Amniotic stem cell (primary cell): ENCODE measurements at places on chromosomes 7 and 10.

GRCh38 chr7:148175512-148175911, 415.1 kb upstream of the C7orf33 start:
- no peak for DNase-seq

DNA sequence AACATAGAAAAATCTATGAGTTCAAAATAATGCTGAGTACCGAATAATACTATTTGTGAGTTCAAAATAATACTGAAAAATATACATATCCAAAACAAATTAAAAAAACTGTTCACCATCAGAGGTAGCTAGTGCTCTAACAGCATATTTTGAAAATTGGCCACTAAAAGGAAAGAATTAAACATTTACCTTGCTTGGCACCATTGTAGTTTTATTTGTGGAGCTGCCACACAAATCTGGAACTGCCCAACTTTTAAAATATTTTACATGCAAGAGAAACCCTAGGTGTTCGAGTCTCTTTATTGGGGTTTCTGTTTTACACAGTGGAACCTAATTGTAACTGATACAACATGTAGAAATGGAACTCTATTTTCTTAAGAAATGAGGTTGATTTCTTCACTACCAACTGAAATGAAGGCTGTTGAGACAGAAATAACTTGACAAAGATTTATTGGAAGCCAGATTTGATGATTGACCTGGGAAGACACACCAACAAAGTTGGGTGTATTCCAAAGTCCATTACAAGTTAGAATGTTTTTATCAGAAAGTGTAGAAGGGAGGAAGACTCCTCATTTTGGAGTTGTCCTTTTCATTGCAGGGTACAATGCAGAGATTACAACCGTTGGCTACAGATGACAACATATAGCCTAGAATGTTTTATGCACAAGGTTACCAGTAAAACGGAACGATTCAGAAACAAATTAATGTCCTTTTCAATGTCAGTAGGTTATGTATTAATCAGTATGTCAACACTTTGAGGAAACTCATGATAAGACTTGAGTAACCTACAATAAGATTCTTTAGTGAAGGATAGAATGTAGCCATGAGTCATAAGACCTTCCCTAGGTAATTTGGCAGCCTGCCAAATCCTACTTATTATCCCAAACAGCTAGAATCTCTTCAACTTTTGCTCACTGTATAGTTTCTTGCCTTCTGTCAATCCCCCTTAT, 73.8 kb upstream of the PAPSS2 start:
- no peak for DNase-seq

DNA sequence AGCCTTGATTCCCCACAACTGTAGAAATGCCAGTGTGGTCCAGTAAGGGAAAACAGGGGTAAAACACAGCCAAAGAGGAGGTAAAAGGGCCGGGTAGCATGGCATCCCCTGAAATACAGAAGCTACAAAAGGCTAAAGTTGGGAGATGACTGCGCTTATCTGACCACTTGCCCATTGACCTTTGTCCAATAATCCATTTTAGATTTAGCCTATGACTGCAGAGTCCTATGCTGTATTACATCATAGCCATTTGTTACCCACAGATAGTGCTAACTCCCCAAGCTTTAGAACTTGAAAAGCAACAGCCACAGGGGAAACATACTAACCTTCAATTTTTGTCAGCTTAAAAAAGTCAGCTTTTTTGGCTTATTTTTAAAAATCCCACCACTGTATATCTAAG, 26.2 kb downstream of the MTPN start:
- DNase-seq = no peak

- no peak for DNase-seq
Observed at GRCh38 chr7:156470399-156471320, 169.9 kb upstream of the RNF32 start.

DNA sequence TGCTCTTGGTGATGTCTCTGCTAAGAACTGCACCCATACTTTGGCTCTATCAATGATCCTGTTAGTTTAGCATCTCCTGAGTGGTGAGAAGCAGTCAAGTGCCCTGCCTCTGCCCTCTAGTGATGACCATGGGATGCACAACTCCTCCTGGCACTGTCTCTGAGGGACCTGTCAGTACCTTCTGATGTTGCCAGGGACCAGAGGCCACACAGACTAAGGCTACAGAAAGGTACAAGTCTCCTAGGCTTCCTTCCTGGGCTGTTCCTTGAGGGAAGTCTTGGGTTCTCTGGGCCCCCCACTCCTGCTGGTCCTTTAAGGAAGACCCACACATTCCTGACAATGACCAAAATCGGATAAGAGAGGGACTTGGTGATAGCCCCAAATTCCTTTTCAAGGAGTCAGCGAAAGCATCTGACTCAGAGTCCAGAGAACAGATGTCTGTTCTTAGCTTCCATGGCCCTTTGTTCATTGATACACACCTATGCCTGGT, 15.3 kb downstream of the NKX2-3 start:
- no peak for DNase-seq

DNA sequence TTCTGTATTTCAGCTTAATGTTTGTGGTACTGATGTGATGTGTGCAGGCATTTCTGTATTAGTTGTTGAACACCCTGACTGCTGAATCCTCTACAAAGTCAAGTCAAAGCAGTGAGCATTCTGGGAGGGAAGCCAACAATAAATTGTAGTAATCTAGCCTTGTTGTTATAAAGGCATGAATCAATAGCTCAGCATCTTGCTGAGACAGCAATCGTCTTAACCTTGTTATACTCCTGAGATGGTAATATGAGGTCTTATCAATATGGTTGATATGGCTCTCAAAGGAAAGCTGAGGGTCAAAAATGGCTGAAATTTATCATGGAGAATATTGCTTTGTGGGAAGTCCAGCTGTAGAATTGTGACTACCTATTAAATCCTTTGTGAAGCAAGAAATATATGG, 299.4 kb downstream of the DNAJB9 start:
- DNase-seq = no peak

GRCh38 chr7:21429021-21429420, 1.1 kb downstream of the SP4 start:
- DNase-seq = no peak

DNA sequence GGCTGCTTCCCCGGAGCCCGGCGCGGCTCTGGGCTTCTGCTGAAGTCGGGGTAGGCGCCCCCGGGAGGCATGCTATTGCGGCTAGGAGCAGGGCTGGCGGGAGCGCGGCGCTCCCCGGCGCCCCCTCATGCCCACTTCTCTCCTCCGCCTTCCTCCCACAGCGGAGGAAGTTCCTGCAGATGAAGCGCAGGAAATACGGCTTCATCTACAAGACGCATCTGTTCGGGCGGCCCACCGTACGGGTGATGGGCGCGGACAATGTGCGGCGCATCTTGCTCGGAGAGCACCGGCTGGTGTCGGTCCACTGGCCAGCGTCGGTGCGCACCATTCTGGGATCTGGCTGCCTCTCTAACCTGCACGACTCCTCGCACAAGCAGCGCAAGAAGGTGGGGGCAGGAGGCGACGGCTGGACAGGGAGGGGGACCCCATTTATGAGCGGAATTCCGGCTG, 479 bp downstream of the CYP26A1 start:
- no peak for DNase-seq

GRCh38 chr10:122861711-122862161, 16.1 kb upstream of the CUZD1 start:
- no peak for DNase-seq

DNA sequence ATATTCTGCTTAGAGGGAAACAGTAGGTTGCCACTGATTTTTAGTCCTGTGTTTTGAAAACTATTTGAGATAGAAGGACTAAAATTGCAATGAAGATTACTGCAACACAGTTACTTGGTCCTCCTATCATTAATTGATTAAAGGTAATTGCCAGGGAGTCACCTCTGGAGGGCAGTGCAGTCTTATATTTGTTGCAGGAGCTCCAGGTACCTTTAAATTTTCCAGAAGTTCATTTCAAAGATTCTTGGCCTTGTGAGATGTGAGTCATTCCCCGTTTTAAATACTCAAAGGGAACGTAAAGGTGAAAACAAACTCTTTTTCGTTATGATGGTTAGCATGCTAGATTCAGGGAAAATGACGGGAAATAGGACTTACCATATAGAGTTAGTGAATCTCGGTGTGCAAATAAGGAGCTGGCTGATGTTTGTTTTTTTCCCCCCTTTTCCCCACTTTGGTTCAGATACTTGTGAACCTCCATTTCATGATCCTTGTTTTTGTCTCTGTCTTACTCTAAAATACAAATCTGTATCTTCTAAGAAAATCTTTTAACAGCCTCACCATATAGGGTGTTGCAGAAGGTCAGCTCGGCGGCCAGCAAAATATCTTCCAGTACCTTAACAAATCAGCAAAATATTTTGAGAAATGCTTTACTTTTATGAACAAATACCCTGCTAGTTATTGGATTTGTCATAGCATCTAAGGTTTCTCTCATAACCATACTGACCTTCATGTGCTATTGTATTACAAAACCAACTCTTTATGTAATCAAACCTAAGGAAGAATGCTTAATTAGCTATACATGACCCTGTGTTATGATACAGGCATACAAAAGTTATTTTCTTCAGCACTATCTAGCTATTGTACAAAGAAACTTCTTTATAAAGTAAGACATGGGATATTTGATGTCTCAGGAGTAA, 143.0 kb upstream of the HDAC9 start:
- DNase-seq = no peak

- no peak for DNase-seq
Observed at GRCh38 chr7:3215624-3216585, 85.1 kb upstream of the SDK1 start.

DNA sequence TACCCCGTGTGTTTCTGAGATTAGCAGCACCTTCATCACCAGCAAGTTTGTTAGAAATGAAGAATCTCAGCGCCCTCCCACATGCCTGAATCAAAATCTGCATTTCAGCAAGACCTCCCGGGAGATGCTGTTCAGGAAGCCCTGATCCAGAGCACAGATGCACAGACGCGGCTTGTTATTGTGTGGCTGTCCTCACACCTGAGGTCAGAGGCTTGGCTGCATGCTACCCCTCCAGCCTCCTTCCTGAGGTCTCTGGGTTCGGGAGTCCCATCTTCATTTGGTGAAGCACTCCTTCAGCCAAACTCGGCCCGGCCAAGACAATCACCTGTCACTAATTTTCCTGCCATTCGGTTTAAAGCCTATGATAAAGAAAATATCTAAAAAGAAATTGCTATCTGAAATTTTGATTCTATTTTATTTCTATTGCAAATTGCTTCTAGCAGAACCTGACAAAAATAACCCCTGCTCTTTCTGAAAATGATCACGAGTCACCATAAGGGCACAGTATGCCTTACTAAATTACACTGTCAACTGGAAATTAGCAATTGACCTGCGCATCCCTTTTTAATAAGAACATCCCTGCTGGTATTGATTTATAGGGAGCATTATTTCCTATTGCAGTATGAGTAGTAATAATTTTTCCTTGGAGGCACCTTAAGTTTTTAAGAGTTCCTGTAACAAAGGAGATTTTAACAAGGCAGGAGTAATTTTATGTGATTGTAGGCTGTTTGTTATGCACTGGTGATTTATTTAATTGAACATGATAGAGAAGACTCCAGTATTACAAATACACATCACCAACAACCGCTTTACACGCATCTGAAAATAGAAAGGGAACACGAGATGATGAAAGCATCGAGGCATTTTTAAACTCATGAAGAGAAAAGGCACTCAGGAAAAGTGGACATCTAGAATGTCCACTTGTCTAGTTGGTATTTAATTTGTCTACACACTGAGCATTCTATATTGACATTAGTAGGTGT, 49.5 kb downstream of the VSTM2A start:
- DNase-seq = no peak

- no peak for DNase-seq
Observed at GRCh38 chr10:58219875-58220274, 47.8 kb downstream of the IPMK start.

DNA sequence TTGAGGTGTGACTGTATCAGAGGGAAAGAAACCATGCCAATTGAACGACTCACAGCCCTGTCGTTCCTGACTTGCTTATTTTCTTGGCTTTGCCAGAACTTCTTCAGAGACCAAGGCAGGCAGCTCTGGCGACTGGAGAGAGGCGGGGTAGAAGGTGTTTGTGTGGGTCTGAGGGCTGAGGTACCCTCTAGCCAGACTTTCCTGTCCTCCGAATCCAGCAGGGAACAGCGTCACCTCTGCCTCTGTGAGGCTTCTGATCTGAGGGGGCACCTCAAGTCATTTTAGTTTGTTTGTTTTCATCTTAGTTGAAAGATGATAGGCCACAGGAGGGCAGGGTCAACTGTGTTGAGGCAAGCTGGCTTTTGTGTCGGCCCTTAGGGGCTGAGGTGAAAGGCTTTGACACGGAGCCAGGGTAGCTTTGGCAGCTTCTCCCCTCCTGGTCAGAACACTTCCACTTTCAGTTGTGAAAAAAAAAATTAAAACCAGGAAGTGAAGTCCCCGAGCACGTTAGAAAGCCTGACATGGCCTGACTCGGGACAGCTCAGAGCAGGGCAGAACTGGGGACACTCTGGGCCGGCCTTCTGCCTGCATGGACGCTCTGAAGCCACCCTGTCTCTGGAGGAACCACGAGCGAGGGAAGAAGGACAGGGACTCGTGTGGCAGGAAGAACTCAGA, 1.9 kb downstream of the ACSL5 start:
- DNase-seq = no peak

DNA sequence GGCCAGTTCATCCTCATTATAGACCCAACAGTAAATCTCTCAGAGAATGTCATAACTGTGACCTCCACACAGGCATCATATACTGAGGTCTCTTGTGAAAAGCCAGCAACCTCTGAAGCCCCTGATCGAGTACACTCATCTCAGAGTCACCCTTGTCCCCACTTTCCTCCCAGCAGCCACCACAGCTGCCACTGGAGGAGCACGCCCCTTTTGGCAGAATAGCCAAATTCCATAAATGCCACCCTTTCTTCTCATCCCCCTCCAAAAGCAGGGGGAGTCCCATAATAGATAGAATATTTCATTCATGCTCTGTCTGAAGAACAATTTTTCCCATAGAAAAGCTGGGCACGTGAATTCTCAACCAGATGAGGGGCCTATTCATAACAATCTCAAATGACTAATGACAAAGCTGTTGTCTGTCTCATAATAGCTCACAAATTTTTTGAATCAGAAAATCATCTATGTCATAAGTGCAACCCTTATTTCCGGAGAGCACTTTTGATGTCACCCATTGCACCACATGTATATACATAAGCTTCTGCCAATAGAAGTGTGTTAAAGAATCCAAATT, 47.4 kb downstream of the SGMS1 start:
- DNase-seq = no peak

DNA sequence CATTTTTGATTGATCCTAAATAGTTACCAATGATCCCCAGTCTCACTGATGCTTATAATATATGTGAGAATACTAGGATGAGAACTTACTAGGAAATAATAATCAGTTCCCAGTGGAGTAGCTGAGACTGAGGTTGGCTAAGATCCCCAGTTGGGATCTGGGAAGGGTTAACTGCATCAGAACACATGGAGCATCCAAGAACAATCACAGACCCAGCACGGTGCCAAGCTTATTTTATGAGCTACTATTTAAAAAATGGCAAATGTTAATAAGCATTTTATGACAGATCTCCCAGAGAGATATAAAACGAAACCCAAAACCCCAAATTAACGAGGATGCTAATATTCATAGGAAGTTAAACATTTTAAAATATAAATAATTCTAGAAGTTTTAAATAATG, 379.5 kb downstream of the THSD7A start:
- DNase-seq = no peak
